ENCODE measurements at places on chromosomes 1 and 21. TPM values are rescaled to one million over a fixed set of nuclear protein-coding genes. Genes with fewer than 3 reads are reported as not detected.

Gene LCE2C
- not detected for polyA plus RNA-seq

Gene LCK
- polyA plus RNA-seq, result not detected

Gene WDR64
- polyA plus RNA-seq, result not detected

Gene SPRR3
- not detected for polyA plus RNA-seq

Measured in AG04450 (cell line).